ENCODE measurements at places on chromosomes 6 and 20. TPM values are rescaled to one million over a fixed set of nuclear protein-coding genes. Genes with fewer than 3 reads are reported as not detected.

The STXBP5 gene
- 8.8 TPM for polyA plus RNA-seq

DNA sequence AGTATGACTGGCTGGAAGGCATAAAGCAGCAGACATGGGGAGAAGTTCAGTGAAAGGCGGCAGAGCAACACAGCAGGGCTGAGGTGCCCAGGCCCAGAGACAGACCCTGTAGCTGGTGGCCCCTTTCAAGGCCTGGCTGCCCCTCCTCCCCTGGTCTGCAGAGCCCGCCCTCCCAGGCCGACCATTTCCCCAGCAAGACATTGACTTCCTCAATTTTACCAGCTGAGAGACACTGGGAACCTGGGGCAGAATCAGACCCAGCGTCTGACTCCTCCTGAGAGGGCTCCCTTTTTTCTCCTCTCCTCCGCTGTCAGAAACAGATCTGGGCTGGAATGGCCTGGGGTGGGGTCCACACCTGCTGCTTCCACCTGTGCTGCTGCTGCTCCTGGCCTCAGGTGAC, at the start of gene TREML4:
Gene TREML4, plus strand, starts transcription at position 254 of the 400 bp plus-strand sequence. Its CDS starts 79 bp downstream, at position 333.
- peak; percentile 75 for DNase-seq

DNA sequence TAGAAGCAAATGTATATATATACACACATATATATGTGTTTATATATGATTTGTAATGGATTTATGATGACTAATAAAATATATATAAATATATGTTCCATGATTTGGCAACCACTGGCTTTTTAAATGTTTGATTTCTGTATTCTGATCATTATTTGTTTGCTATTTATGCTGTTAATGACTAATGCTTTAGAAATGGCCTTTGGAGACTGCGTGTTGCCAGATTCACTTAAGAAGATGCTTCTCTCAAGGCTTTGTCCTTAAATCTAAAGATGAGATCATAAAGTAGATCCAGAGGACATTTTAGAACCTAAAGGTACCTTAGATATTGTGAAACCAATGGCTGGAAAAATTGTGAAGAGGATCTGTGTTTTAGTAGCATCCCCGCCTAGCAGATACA, 116.0 kb upstream of the SUPT3H start:
- DNase-seq = no peak

DNA sequence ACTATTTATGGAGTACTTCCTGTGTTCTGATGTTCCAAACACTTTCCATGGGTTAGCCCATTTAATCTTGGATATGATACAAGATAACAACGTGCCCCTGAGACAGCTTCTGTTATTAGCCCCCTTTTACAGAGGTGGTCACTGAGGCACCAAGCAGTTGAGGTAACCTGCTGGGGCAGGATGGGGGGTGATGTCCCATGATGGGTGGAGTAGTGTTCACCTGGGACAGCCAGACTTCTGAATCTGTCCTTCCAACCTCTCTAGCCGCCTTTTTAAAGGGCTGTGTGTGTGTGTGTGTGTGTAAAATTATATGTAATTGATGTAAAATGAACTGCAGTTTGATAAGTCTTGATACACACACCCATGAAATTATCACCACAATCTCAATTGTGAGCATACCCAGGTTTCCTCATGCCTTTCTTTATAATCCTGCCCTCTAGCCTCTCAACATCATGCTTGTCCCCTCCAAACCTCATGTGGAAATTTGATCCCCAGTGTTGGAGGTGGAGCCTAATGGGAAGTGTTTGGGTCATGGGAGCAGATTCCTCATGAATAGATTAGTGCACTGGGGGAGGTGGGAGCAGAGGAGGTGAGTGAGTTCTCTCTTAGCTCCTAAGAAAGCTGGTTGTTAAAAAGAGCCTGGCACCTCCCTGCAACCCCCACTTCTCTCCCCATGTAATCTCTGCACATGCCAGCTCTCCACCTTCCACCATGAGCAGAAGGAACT, 39.2 kb downstream of the PLAGL2 start:
- DNase-seq = no peak

DNA sequence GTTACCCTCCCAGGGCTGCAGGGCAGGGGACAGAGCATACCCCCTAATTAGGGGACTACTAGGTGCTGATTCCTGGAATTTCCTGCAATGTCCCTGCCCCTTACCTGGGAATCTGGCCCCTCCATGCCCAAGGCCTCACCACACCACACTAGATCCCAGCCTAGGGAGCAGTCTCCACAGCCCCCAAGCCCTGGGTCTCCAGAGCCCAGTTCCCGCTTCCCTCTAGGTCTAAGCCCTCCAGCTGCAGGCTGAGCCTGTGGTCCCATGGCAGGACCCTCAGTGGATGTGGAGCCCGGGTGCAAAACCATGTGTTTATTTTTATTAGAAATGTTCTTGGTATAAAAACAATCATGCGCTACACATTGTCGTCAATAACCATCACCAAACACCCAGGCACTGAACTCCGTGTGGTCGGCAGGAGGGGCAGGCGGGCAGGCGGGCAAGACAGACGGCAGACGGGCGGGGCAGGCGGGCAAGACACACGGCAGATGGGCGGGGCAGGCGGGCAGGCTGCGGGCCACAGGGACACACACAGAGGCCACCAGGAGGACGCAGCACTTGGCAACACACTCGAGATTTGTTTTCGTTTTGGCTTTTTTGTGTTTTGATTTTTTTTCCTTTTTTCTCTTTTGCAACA, 124.2 kb downstream of the GRM4 start:
- no peak for DNase-seq

GRCh38 chr6:158803733-158804143, 15.4 kb downstream of the EZR start:
- no peak for DNase-seq
